Putamen (tissue), 1 donor: ENCODE measurements at places on chromosomes 1 and 21.

- no peak for DNase-seq
Observed at GRCh38 chr1:50135716-50136115, 27.0 kb downstream of the ELAVL4 start.

- DNase-seq, result no peak
Observed at GRCh38 chr1:201490708-201491131, 16.2 kb downstream of the CSRP1 start.

DNA sequence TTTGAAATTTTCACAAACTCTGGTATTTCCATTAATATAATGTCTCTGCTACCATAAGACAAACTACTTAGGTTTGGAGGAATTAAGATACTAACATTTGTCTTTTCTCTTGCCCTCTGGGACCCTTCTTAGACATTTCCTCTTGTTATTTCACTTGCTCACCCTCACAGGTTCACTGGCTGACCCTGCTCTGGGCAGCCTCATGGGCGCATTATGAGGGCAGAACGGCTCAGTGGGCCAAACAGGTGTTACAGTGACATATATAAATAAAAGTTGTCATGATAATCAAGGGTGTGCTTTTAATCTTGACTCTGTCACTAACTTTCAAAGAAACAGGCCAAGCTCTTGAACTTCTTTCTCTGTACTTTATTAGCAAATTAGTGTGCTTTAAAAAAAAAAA lies 46.5 kb downstream of the ZNHIT6 start:
- no peak for DNase-seq

DNA sequence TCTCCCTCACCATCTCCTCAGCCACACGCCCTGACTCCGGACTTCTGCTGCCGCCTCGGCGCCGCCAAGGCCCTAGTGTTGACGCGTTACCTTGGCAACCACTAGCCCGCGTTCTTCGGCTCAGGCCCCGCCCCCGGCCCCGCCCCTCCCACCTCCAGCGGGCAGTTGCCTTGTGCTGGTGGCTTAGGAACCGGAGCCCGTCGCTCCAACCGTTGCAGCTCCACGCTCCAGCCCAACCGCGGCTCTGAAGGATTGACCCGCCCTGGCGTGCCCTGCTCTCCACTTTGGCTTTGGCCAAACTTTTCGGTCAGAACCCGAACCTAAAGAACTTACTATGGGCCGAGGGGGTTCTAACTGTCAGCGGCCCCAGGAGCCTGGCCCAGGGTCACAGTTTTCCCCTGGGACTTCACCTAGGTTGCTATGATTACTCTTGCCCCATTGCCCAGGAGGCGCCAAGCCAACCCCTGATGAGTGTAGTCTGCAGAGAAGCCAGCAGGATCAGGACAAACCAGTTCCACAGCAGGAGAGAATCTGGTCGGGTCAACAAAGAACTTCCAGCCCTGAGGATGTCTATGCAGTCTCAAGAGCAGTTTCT lies at the start of gene CFAP45:
TSS of gene CFAP45 (minus strand) at position 80 of the 595 bp plus-strand sequence. CDS start at position 13, 67 bp downstream.
- DNase-seq, result no peak

DNA sequence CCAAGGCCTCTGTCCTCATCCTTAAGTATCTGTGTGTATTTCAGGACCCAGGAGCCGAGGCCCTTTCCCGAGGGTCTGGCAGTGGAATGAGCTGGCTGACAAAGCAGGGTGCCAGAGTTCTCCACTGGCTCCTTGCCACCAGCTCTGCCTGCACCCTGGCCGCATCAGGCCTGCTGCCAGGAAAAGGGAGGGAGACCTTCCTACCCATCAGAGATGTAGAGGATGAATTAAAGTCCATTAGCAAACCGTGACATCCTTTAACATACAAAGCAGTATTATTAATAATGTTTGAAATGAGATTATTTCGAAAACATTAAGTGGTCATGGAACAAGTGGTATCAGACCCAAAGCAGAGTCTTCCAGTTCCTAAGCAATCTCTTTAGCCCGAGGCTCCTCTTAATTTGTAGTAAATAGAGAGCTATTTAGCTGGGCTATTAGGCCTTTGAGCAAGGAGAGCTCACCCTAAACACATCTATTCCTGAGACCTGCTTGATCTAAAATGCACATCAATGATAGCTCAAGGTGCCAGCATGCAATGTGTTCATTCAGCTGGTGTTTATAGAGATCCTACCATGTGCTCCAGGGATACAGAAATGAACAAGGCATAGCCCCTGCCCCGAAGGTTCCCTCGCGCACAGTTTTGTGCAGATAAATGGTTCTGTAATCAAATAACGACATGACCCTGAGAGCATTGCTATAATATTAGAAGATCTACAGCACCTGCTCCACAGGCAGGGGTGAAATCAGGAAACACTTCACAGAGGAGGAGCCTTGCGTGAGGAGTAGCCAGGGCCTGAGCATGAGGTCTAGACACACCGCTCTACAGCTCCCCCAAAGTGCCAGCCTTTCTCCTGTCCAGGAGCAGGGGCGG lies 44.0 kb downstream of the FAM163A start:
- no peak for DNase-seq

GRCh38 chr1:29703596-29704370 lies 467.5 kb downstream of the PTPRU start:
- no peak for DNase-seq

GRCh38 chr21:14076143-14076806 lies 134.5 kb downstream of the LIPI start:
- DNase-seq, result no peak

GRCh38 chr1:58157256-58157655 lies 389.3 kb downstream of the OMA1 start:
- DNase-seq, result no peak

- DNase-seq, result no peak
Observed at GRCh38 chr1:216005916-216006315, 417.3 kb downstream of the USH2A start.

DNA sequence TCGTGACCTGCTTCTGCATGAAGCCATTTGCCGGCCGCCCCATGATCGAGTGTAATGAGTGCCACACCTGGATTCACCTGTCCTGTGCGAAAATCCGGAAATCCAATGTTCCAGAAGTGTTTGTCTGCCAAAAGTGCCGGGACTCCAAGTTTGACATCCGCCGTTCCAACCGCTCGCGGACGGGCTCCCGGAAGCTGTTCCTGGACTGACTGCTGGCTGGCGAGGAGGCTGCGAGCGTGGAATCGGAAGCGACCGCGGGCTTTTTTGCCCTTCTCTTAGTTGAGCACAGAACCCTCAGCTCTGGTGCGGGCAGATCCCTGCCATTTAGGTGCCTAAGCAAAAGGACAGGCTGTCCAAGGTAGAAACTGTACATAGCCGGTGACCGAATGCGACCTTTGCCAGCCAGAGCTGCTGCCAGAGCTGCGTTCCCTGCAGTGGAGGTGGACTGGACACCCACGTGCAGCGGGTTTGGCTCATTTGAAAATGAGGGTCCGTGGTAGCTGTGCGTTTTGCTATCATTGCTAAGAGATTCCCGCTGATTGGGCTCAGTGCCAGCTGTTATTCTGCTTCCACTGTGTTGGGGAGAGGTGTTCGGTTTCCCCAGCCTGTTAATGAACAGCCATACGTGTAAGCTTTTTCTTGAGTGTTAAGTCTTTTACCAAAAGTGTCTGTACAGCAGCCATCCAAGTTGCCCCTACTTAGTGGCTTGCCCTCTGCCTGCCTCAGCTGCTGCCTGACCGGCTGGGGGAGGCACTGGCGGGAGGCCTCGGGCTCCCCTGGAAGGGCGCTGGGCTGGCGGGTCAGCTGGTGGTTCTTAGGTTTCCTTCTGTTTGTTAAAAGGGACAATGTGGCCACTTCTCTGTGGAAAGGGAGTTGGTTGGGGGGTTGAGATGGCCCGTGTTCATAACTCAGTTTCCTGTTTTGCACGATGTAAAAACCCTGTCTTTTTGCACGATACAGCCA lies 3.0 kb upstream of the THAP3 start:
- DNase-seq, result no peak

GRCh38 chr1:167489571-167490340 lies 28.6 kb downstream of the CD247 start:
- DNase-seq, result no peak

GRCh38 chr1:41918450-41919043 lies at the start of gene HIVEP3:
Gene HIVEP3 (minus strand): TSS chr1:41918922.
- peak; percentile 51 for DNase-seq

DNA sequence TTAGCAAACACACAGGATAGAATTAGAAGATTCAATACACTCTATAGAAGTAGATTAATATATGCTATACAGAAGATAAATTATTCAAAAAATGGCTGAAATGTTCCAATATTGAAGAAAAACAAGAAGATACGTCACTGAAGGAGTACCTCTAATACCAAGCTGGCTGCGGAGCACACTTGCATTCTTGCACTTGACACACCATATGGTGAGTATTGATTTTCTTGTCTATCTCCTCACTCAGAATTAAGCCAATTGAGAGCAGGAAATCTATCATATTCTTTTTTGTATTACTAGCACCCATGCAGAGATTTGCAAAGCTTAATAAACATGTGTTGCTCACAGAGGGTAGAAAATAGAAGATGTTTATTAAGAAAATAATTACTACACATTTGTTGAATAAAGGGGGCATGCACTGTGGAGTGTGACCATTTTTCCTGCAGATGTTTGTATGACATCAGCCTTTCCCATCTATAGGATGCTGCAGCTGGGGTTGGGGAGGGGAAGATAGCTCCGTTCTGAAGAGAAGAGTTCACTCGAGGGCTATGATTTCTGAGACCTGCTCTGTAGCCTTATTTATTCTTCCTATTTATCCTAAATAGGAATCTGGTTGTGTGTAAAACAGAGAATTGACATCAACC lies 318.1 kb downstream of the HHIPL2 start:
- no peak for DNase-seq

DNA sequence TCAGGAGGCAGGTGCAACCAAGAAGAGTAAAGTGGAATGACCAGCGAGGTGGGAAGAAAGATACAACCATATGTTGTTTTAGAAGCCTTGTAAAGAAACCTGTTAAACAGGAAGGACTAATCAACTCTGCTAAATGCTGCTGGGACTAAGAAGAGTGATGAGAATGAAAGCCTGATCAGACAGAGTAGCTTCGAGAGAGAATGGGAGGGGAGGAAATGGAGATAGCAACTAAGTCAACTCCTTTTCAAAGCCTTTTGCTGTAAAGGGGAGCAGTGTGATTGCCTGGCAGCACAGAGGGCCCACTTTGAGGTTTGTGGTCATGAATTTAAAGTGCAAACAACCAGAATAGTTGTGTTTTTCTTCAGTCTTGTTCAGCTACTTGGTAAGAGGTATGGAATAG lies 31.4 kb downstream of the SLC30A7 start:
- DNase-seq, result no peak

- no peak for DNase-seq
Observed at GRCh38 chr1:183291802-183292514, 105.9 kb downstream of the LAMC2 start.

- no peak for DNase-seq
Observed at GRCh38 chr1:84722794-84723193, 32.5 kb upstream of the SSX2IP start.

GRCh38 chr1:42014823-42015222 lies 96.1 kb upstream of the HIVEP3 start:
- DNase-seq, result no peak

- DNase-seq, result no peak
Observed at GRCh38 chr1:97603776-97604175, 317.1 kb downstream of the DPYD start.

DNA sequence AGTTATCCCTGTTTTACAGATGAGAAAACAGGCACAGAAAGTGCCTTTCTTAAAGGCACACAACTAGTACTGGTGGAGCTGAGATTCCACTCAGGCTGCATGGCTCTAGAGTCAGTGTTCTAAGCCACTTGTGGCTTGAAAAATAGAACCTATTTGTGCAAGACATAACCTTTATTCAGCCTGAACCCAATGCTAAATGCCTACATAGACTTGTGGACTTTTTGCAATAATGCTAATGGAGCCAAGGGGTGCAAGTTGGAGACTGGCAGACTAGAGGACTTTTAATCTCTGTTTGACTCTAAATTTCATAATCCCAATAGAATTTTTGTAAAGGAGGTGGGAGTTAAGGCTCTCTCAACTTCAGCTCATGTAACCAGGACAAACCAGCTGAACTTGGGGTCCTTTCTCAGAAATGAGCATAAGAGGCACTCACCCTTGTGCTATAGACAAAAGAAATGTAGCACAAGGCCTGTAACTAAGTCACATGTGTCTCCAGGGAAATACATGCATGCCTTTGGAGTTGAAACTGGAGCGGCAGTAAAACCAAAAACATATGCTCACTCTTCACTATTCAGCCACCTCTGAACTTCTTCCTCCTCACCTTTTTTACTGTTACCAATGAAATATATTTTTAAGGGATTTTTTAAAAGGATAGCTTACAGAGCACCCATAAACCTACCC lies 43.0 kb upstream of the AK4 start:
- no peak for DNase-seq

GRCh38 chr1:20442920-20443625 lies 42.9 kb downstream of the CAMK2N1 start:
- DNase-seq, result no peak

- DNase-seq, result peak; percentile 89
Observed at GRCh38 chr1:109229531-109230127, 15.9 kb downstream of the SARS1 start.

DNA sequence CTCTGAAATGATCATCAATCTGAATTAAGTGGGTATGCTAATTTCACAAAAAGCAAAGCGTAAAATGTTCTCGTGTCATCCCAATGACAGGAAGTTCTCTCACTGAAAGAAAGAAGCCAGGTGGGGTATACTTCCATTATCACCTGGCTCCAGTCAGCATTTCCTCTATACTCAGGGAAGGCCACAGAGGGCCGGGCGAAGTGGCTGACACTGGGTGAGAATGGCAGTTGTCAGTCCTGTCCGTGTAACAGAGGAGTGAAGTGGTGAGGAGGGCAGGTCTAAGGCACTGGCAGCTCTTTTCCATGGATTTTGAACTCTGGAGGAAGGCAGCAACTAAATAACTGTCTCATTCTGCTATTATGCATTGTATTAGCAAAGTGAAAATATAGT lies 60.4 kb downstream of the CAPN2 start:
- DNase-seq, result no peak

DNA sequence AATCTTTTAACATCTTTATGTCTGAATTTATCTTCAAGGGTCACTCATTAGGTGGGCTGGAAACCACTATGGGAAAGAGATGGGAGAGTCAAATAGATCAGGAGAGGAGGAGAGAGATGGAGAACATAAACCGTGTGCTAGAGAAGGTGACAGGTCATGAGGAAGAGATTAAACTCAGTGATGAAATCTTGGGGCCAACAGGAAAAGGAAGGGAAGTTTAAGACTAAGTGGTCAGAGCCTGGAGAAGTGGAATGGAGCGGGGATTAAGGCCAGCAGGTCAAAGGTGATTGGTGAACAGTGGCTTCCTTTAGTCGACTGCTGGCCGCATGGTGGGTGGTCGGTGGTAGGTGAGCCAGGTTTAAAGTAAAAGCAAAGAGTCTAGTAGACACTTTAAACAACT lies 169.3 kb upstream of the IVNS1ABP start:
- DNase-seq, result no peak

DNA sequence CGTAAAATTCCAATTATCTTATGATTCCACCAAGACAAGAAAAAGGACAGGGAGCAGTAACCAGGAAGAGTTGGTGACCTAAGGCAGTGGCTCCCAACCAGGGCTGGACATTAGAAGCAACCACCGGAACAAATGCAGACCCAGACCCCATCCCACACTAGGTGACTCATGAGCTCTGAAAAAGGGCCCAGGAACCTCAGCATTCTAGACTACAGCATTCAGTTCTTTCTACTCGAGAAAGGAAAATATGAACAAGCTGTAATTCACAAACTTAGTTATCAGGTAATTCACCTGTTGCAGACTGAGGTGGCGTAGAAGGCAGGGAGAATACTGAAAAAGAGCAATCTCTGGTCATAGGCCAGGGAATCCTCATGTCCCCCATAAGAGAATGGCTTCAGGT lies 138.4 kb upstream of the KRTAP19-8 start:
- no peak for DNase-seq
